NCI-H526 treated with DMSO at 0.1 percent for 48 hours (cell line): ENCODE measurements at places on chromosomes 12 and 14.

- no peak for DNase-seq
Observed at GRCh38 chr12:128966203-128966810, 113.0 kb downstream of the GLT1D1 start.

DNA sequence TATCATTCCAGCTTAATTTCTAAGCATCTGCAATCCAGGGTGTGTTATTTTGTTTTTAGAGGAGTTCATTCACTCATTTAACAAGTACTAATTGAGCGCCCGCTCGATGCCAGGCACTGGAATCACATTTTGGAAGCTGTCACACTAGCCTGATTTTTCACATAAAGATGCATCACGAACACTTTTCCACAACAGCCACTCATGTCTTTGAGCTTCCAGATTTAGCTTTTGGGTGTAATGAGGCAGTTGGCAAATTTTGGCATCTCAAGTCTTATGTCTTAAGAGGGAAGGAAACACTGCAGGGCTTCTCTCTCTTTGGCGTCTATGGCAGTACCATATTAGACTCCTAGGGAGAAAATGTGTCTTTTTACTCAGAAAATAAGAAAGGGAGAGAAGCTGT lies 14.0 kb downstream of the NRXN3 start:
- DNase-seq, result no peak

GRCh38 chr12:57319678-57320469 lies 68.9 kb upstream of the STAC3 start:
- DNase-seq, result no peak

DNA sequence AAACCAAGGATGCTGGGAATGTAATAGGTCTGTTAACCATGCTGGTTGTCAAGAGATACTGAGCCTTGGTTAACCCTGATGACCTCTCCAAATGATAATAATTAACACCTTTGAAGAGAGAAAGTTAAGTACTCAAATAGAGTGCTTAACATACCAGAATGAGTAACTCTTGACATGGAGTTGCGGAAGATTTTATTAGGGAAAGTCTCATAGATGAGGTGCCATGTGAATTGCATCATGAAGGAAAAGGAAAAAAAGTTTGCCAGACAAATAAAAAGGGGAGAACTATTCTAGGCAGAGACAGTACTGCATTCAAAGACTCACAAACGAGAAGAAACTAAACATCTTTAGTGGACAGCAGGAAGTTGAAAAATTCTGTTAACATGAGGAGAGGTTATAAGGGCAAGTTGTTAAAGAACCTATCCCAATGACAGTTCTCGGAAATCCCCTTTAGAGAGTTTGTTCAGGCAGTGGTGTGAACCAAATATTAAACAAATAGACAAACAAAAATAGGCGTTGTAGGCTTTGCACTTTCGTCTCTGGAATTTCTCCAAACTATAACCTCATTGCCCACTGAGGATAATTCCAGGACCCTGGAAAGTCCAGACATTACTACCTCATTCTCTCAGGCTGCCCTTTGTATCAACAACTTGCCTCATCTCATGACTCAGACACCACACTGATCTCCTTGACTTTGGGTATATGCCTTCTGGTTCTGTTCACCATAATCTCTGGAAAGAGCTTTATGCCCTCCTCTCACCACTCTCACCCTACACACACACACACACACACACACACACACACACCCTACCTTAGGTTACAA lies 435.0 kb downstream of the GXYLT1 start:
- DNase-seq, result no peak

DNA sequence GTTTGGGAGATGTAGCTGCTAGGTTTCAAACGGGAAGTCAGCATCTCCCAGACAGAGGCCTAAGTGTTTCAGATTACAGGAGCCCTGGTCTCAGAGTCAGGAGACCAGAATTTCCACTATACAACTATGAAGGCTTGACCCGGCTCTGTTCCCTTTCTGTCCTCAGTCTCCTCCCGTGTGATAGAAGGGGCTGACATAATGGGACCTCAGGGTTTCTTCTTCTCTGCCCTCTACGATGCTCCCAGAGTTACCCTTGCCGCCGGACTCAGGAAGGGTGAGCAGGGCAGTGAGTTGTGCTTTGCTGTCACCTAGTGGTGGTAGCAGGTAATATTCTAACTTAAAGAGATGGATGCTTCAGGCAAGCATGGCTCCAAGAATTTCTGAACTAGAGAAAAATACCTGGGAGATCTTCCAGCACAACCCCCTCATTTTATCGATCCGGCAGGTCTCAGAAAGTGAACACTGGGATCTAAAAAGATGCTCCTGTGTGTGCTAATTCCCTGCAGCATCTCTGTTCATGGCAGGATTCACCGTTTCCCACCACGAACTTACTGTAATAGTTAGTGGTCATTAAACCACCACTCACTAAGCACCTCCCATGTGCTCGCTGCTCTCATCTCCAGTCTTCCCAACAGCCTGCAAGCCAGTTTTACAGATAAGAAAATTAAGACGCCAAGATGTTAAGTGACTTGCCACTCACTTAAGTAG lies 84.4 kb downstream of the VWF start:
- peak; percentile 45 for DNase-seq

DNA sequence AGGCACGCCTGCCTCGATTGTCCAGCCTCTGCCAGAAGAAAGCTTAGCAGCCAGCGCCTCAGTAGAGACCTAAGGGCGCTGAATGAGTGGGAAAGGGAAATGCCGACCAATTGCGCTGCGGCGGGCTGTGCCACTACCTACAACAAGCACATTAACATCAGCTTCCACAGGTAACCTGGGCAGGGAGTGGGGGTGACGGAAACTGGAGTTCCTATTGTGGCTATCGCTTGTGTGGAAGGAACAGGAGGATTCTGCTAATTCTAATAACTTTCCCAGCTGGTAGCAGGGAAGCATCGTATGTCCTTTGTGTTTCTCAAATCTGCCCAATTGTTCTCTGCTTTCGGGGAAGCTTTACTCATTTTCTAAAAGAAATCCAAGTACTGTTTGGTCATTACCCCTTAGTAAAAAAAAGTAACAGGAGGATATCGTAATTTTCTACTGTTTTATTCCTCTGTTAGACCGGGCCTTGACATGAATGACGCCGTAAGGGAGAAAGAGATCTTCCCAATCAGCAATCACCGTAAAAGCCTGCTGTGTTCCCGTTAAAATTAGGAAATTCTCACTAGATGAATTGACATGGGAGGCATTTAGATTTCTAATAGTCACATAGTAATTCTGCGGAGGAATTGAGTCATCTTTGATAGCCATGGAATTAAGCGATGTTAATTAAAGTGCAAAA lies 449 bp downstream of the THAP2 start:
- peak; percentile 81 for DNase-seq

- no peak for DNase-seq
Observed at GRCh38 chr12:59827767-59828166, 231.9 kb downstream of the SLC16A7 start.

DNA sequence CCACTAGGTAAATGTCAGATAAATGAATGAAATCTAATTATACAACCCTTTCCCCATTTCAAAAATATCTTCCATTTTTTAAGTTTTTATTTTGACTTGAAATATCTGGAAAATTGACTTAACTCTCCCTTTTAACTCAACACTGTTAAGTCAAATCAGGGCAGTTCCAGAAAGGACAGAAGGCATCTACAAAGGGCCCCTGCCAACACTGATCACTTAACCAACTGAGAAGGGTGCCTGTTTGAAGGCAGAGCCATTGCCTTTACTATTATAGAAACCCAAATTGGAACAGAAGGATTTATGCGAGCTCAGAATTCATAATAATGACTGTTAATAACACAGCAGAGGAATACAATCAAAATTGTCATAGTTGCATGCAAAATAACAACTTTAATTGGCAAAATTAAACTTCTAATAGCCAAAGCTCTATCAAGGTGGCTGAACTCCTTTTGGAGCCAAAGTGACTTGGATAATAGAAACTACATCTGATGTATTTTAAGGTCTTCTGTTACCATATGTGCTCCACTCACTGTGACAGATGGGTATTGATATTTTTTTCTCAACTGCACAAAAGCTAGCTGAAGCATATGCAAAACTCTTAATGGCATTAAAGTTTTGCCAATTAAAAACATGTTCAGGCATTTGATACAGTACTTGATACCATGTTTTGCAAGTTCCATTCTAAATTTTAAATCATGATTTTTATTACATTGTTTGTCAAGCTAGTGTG lies 383.8 kb downstream of the NOVA1 start:
- no peak for DNase-seq

DNA sequence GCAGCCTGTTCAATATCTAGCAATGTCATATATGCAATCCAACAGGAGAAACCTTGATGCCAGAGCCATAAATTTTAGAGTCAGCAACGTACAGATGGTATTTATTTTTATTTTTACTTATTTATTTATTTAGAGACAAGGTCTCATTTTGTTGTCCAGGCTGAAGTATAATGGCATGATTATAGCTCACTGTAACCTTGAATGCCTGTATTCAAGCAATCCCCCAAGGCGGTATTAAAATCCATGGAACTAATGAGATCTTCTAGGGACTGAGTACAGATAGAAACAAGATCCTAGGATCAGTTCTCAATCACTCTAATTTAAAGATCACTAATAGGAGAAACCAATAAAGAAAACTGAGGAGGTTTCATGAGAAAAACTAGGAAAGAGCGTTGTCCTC lies 89.3 kb downstream of the SLCO1B1 start:
- DNase-seq, result no peak

- no peak for DNase-seq
Observed at GRCh38 chr14:89365061-89365801, 51.8 kb downstream of the FOXN3 start.

DNA sequence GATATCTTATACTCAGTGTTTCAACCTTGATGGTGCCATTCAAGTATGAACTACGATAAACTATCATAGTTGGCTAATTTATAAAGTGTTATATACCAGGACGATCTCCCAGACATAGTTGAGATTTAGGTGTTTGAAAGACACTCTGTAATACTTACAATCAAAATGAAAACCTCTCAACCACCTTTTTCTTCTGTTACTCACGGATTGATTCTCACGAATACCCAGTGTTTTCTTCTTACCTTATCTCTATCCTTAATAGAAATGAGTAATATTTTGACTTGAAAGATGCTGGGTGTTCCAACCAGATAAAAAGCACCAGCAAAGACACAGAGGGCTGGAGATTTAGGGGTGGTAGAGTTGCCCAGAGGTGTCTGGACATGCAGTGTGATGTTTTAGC lies 169.9 kb downstream of the PTCSC3 start:
- no peak for DNase-seq

DNA sequence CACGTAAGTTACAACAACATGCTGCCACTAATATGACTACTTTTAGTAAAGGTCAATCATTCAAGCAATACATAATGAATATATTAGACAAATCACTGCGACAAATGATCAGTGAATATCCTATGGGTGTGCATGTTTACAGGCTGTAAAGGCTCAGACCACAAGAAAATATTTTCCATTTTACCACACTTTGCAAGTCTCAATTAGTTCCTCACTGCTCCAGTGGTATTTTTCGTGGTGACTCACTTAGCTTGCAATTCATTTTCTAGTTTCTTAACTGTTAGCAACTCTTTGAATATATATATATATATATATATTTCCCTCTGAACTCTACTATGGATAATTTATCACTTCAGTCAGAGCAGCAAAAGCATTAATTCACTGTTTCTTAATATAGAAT lies 96.9 kb downstream of the EML5 start:
- DNase-seq, result no peak

- DNase-seq, result no peak
Observed at GRCh38 chr14:51395361-51395849, 155.4 kb downstream of the TMX1 start.

GRCh38 chr12:108235197-108235984 lies 103.7 kb downstream of the CMKLR1 start:
- DNase-seq, result no peak

DNA sequence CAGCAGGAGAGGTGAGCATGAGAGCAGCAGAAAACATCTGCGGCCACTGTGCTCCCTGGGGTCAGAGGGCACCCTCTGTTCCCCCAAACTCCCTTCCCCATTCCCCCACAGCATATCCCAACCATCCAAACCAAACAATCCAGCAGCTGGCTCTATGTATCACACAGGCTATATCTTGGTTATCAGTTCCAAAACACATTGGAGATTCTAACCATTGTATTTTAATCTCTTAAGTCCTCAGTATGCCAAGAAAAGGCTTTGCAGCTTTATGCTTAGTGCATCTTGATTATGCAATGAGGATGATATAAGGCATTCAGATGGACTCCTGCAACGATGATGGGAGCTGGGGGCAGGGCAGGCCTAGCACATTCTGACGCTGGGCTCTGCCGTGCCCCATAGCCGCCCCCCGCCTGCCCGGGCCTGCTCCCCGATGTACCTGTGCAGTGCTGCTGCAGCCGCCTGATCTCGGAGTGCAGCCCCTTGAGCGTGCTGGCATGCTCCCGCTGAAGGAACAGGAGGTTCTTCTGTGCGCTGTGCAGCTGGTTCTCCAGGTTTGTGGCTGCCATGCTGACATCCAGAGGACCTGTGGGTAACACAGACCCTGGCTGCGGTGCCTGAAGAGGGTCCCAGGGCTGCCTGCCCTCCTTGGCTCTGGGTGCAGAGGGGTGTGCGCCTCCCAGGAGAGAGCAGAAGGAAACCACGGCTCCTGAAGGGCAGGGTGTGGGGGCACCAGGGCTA lies 29.6 kb downstream of the CCDC92 start:
- no peak for DNase-seq

DNA sequence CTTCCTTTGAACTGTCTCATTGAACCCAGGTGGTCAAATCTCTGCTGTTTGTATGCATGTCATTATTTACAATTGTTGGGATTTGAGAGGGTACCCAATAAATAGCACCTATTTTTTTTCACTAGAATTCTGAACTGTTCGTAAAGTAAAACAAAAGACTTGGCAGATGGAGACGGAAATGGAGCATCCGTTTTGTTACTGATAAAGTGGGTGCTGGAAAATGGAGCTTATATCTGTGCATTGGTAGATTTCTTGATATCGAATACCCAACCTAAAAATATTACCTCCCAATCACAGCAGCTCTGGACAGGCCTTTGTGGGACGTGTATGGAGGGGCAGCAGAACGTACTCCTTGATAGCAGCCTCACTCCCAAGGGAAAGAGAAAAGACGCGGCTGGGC lies 224.4 kb downstream of the C12orf75 start:
- no peak for DNase-seq

GRCh38 chr14:57089901-57090300 lies 178.8 kb downstream of the EXOC5 start:
- no peak for DNase-seq

DNA sequence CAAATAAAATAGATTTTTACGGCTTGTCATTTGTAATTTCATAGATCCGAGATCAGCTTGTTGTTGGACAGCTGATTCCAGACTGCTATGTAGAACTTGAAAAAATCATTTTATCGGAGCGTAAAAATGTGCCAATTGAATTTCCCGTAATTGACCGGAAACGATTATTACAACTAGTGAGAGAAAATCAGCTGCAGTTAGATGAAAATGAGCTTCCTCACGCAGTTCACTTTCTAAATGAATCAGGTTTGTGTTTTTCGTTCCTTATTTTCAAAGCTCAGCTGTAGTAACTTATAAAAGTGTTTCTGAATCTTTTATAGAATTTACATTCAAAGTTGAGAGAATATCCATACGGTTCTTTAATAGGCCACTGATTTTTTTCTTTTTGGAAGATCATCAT lies 89.1 kb downstream of the LRRK2 start:
- DNase-seq, result no peak

- DNase-seq, result no peak
Observed at GRCh38 chr12:20548611-20549010, 146.5 kb upstream of the SLCO1C1 start.

- no peak for DNase-seq
Observed at GRCh38 chr14:103727313-103727980, 11.8 kb downstream of the ZFYVE21 start.
